ENCODE measurements at places on chromosomes 2 and 18.
A peak's percentile ranks its signal among the peaks of the same experiment; 100 is the strongest.

GRCh38 chr18:8767340-8767739 lies 62.0 kb downstream of the MTCL1 start:
- DNase-seq = no peak

- DNase-seq = no peak
Observed at GRCh38 chr2:50449306-50449705, 582.6 kb downstream of the NRXN1 start.

DNA sequence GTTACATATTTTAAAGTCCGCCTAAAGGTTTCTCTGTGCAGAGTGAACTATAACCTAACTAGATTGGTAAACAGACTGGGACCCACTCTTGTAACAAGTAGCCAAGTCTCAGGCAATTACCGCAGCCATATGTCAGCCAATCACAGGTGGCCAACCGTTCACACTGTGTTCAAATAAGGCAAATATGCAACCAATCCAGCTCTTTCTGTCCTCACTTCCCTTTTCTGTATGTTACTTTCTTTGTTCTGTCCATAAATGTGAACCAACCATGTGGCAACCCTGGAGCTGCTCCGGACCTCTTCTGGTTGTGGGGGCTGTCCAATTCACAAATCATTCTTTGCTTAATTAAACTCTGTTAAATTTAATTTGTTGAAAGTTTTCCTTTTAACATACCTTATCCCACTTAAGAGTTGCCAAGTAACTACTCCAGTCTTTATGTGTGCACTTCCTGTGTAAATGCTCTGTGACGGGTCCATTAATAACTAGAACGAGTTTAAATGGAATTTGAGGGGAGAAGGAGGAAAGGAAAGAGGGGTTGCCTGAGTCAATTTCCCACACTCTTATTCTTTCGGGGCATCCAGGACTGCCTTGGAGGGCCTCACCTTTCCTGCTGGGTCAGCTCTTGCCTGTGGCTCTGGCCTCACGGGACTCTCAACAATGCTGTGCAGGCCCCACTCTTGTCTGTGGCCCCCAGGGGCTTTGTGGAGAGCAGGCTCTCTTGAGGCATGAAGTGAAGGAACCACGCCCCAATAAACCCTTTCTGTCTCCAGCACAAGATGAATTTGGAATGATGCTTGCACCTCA lies 6.6 kb upstream of the RPL37A start:
- no peak for DNase-seq

- DNase-seq = no peak
Observed at GRCh38 chr2:209253544-209253943, 170.3 kb upstream of the MAP2 start.

DNA sequence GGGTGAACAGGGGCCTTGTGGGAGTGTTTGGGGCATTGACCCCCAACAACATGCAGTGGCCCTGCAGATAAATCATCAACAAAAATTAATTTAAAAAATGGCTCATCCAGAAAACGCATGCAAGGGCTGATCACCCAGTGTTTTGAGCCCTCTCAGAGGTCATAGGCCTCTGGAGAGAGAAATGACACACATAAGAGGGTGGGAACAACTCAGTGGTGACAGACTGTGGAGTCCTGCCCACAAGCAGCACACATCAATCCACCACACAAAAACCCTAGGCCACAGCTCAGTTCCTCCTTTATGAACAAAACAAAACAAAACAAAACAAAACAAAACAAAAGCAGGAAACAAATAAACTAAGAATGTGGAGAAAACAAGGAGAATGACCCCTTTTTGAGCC lies 351.7 kb upstream of the SPHKAP start:
- no peak for DNase-seq

DNA sequence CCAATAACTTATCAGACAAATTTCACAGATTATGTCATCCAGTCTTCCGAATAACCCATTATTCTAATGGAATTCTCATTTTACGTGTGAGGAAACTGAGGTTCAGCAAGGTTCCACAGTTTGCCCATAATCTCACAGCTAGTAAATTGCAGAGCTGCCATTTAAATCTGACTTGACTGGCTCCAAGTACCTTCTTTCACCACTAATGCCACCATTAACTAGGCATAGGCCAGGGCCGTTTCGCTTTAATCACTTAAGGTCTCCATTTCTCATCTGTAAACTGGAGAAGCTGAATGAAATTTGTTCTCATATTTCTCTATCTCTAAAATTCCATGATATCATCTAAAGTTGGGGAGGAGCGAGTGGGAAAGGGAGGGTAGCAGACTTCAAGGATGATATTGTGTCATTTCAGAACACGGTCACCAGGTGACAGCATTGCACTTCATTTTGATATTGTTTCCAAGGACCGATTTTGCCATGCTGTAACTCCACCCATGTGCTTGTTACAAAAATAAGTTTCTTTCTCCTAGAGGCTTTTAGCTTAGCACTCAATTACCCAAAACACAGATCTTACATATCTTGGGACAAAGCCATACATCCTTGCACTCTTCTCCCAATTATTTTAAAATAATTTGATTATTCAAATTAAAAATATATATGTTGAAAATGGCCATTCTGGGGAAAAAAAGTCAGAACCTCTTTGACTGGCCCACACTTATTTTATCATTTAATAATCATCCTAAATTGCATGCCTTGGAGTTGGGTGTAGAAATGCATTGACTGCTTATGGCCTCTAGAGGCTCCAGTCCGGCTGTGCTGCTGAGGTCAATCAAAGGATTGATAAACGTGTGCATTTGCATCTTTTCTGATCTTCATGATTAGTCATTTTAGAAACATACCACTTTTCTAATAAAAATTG lies 123.8 kb downstream of the AKAIN1 start:
- no peak for DNase-seq

GRCh38 chr2:136212426-136213378 lies 94.8 kb upstream of the CXCR4 start:
- no peak for DNase-seq

DNA sequence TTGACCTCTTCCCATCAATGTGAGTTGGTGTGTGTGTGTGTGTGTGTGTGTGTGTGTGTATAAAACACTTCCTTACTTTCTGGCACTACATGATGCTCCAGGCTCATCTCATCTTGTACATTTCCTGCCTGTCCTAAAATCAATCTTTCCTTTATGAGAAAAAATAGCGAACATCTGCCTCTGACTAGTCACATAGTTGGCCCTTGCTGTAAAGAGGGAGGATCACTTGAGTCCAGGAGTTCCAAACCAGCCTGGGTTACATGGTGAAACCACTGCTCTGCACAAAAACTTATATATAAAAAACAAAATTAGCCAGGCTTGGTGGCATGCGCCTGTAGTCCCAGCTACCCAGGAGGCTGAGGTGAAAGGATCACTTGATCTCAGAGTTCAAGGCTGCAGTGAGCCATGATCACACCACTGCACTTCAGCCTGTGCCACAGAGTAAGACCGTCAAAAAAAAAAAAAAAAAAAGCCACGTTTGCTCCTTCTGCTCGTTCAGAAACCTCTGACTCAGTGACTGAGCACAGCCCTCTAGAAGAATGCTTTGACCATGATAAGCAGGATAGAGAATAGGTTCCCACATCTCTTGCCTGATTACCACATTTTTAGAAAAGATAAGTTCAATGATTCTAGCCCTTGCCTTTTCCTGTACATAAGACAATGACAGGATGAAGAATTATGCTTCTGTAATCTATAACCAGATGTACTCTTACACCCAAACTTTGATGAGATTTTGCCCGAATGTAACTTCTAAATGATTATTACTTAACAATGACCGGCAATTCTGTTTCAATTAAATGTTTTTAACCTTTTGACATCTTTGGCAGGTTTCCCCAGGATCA lies 45.2 kb upstream of the ST3GAL5 start:
- no peak for DNase-seq

- no peak for DNase-seq
Observed at GRCh38 chr2:64866797-64867196, 122.4 kb upstream of the SLC1A4 start.

DNA sequence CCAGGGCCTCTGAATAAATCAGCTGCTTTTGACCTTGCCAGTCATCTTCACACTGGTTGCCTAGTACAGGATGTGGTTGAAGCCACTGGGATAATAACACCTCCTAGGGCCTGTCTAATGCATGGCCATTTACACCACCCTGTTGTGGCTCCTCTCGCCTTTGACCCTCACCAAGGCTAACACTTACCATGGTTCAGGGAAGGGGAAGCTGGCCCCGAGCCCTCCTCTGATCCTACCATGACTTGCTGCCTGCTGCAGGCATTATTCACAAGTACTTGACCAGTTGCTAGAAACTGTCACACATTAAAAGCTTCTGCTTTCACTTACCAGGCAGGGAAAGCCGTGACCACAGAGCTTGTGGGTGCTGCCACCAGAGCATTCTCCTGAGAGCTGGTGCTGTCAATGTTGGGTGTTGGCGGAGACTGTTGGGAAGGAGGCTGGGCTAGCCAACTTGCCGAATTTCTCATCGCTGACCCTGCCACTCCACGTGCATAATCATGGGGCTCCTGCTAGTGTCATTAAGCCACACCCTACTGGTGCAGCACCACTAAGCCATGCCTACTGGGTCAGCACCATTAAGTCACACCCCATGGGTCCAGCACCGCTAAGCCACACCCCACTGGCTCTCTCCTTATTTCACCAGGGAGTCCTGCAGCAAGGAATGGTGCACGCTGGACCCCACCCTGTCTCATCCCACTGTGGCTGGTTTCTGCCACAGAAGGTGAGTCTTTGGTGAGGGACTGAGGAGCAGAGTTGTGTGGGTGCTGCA lies 47.0 kb upstream of the TTC39C start:
- DNase-seq = peak; percentile 72

DNA sequence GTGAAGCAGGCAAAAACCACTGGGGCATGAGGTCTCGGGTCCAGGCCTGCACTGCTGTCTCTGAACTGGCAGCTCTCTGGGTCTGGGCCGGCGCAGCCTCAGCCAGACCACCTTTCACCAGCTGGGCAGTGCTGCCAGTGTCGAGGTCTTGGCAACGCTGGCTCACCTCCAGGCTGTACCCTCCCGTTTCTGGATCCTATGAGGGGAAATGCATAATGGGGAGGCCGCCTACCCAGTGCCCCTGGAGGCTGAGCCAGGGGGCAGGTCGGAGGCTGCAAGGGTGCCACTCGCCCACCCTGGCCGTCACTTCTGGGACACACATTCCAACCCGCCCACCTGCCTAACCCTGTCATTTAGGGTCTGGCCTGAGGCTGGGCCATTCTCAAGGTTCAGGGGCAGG lies 24.6 kb downstream of the KIF1A start:
- DNase-seq = no peak

DNA sequence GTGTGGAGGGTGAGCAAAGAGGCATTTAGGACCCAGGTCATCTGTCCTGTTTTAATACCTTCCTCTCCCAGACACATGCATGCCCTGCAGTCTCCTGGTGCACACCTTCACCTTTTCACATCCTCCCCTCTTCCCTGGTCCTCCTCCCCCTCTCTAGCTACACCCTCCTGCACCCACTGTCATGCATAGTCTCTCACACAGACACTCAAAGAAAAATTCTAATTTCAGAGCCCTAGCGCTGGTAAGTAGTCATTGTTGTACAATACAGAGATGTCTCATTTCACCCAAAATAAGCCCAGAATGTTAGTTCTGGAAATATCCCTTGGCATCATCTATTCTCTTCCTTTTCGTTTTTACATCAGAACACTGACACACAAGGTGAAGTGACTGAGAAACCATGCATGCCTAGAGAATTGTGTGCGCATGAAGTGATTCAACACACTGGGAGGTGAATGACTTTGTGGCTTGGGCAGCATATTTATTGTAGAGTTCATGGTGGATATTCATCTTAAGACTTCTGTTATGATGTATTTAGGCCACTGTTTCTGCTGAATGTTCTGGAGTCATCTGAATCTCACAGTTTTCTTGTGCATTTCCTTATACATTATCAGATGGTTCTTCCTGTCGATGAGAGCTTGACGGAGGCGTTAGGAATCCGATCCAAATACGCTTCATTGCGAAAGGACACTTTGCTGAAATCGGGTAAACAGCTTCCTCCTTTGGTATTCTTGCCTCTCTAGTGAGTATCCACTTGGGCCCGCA lies 69.9 kb downstream of the COA5 start:
- no peak for DNase-seq

DNA sequence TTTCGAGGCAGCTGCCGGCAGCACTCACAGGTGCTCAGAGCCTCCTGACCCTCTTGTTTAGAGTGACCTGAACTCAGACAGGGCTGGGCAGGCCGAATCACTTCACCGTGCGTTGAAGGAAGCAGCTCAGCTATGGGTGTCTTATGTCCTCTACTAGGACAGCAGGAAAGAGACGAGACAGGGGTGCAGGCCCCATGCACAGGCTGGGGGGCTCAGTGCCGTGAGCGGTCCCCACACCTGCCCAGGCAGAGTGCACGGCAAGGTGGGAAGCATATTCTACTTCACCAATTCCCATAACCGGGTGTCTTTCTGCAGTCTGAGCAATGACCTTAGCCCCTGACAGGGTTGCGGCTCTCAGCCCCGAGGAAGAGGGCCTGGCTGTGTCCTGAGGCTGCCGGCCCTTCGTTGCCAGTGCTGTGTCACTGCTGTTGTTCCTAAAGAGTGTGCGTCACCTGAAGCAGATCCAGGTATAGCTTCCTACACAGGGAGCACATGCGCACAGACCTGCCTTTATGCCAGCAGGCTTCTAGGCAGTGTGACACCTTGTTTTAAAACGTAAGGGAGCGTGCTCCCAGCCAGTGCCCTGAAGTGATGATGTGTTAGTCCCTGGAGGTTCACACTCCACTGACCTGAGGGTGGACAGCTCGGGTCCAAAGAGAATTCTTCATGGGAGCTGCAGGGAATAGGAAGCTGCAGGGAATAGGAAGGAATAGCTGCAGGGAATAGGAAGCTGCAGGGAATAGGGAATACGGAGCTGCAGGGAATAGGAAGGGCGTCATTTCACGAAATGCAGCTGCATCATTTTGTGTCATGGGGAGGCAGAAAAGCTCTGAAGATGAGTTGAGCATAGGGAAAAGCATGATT lies 207.9 kb upstream of the SALL3 start:
- no peak for DNase-seq

DNA sequence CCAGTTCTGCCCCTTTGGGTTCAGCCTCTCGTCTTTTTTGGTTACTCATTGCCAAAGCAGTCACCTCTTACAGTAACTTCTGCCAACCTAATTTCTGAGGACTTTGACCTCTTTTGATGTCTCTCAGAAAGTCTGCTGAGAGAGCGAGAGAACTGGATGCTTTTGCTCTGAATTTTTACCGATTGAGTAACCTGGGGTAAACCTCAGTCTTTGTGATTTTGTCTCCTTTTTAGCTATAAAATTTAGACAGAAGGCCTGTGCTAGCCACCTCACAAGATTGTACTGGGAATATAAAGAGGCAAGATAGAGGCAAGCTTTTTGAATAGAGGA lies 34.8 kb upstream of the IL1R1 start:
- no peak for DNase-seq

GRCh38 chr2:237885111-237885930 lies 25.9 kb downstream of the RAMP1 start:
- DNase-seq = no peak

- no peak for DNase-seq
Observed at GRCh38 chr2:48207201-48207641, 300.9 kb upstream of the FBXO11 start.

- no peak for DNase-seq
Observed at GRCh38 chr2:189379287-189379630, 62.0 kb upstream of the WDR75 start.

All from NK-92 treated with Interleukin-12 subunit alpha and Interleukin-12 subunit beta, amount 100 ng/mL, for 24 hours (cell line).